ENCODE measurements at places on chromosomes 12 and 14.

DNA sequence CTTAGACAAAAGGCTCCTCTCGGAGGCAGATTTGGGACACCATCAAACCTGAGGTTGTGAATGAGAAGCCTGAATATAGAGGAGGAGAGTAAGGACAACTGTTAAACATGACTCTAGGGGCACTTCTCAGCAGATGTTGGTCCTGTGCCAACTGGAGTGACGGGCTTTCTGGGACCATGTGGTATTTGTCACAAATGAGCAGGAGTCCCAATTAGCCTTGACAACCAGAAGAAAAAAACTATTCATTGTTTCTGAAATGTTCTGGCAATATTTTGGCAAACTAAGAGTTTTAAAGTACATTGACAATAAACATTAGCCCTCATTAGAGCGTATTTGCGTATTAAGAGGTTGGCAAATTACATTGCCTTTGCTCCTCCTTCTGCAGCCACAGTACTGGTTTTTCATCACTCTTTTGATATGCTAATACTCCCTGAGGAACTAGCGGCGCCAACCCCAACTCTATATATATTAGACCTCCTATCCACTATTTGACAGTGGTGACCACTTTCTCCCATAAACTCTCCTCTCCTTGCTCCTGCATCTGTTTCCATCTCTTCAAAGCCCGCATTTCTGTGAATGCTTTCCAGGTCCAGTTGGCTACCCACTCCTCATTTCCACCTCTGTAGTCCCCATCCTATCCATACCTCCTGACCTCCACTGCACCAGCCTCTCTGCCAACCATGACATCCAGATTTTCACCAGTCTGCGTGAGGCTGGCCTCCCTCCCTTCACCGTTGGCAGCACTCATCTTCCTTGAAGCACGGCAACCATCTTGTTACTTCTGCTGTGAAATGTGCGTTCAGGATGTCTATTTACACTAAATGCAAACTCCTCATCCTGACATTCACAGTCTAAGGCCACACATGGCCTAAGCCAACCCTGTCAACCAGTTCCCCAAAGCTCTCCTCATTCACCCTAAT, 100.7 kb downstream of the ZFC3H1 start:
- no peak for DNase-seq

DNA sequence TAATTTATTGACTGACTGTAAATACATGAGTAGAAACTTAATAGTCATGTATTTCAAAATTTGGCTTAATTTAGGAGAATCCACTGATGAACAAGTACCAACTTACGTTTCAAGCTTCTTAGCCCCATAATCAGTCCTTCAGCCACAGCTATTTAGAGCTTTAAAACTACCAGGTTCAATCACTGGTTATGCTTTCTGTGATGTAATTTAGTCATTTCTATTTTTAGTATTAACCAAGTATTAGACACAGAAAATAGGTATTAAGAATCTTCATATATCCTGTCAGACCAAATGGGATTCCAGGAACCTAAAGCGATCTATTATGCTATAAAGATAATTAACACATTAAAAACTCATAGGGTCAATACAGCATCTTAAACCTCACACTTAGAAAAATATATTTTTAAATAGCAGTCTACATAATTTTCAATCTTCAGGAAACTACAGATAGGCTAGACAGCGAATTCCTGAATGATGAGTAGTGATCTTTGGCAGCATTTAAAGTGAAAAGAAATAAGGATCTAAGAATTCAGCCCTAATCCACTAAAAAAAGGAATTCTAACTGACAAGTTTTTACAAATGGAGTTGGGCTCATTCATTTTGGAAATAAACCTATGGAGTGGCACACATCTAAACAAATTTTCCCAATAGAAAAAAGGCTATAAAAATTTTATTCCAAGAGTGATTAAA, 51.5 kb downstream of the ZC3H14 start:
- DNase-seq: peak; percentile 45

DNA sequence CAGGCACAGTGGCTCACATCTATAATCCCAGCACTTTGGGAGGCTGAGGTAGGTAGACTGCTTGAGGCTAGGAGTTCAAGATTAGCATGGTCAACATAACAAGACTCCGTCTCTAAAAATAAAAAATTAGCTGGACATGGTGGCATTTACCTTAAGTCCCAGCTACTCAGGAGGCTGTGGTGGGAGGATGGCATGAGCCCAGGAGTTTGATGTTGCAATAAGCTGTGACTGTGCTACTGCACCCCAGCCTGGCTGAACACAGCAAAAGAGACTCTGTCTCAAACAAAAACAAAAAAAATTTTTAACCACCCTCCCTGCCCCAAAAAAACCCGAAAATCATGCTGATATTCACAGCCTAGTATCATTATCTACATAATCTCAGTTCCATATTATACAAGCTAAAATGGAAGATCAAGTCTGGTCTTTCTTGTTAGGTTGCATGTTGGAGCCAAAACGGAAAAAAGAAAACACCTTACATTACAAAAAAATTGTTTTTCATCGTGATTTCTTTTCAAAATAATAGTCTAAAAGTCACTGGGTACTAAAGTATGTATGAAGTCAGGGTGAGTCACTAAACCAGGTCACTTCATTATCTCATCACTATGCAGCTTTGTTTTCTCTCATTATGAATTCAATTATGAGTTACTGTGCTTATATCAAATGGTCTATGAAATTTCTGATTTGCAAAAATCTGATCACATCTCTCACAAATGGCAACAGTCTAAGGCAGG, 13.8 kb downstream of the GXYLT1 start:
- DNase-seq: no peak

DNA sequence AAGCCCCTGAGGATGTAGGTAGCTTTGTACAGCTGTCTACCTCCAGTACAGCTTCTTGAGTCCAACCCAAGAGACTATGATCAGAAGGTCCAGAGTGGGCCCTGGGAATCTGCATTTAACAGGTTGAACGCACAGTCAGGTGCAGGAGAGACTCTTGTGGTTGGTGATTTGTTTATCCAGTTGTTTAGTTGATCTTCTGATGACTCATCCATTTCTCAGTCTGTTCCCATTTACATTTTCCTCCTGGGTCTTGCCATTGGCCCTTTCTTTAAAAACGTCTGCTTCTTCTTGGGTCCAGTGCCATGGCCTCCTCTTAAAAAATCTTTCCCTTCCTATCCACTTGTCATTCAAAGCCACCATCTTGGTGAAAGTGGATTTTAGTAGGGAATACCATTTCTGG, 734.2 kb downstream of the MED13L start:
- DNase-seq: no peak

DNA sequence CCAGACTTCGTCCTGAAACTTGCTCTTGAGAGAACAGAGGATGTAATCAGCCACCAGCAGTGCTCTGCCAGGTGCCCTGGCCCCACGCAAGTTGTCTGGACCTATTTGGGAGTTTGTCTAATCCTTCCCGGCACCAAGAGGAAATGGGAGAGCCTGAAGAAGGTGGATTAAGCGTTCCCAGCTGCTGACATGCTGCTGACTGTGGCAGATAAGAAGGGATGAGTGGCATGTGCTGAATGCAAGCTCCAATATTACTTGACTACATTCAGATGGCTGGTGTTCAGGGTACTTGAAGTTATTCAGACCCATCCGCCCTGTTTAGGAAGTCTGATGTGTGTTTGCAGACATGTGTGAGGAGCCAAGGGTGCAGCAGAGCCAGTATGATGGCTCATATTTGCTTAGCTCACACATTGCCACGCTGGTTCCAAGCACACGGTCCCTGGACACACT, 440.6 kb upstream of the CCDC196 start:
- no peak for DNase-seq

GRCh38 chr12:79850610-79851299, 84.1 kb downstream of the PPP1R12A start:
- no peak for DNase-seq

- no peak for DNase-seq
Measured at GRCh38 chr12:113088971-113089756, 32.6 kb downstream of the DTX1 start.

DNA sequence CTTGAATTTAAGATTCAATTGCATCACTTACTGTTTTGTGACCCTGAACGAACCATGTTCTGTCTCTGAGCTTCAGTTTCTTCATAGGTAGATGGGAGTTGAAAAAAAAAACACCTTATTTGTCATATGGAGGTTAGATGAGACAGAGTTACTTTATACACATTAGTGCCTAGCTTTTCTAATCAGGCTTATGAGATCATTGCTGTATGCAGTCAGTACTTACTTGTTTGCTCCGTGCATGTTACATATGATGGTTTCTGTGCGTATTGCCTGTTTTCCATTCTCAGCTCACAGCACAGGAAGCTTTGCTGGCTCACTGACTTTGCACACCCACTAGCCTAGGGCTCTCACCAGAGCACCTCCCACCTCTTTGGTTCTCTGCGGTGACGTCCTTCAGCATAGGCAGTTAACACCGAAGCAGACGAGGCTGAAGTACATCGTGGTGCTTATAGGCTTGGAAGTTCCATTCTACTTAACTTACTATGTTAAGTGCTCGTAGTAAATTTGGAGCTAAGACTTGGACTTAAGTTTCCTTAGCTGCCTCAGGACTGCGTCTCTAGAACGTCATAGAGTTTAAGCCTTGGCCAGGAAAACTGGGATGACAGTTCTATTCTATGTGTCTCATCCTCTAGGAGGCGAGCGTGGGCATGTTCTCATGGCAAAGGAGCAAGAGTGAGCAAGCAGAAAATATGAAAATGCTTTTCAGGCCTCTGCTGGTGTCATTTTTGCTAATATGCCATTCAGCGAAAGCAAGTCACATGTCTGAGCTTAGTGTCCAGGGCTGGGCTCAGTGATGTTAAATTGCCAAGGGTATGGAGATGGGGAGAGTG, 57.3 kb downstream of the NRXN3 start:
- no peak for DNase-seq
